Stimulated activated CD8-positive, alpha-beta memory T cell treated with anti-CD3 and anti-CD28 coated beads, Interleukin-15, amount 100 ng/mL, for 24 hours (primary cell): ENCODE measurements at places on chromosomes 7 and 10.

GRCh38 chr7:116211006-116211912 lies 920 bp downstream of the TES start:
- DNase-seq, result peak; percentile 44

GRCh38 chr7:29207162-29207801 lies 12.7 kb downstream of the CHN2 start:
- no peak for DNase-seq

DNA sequence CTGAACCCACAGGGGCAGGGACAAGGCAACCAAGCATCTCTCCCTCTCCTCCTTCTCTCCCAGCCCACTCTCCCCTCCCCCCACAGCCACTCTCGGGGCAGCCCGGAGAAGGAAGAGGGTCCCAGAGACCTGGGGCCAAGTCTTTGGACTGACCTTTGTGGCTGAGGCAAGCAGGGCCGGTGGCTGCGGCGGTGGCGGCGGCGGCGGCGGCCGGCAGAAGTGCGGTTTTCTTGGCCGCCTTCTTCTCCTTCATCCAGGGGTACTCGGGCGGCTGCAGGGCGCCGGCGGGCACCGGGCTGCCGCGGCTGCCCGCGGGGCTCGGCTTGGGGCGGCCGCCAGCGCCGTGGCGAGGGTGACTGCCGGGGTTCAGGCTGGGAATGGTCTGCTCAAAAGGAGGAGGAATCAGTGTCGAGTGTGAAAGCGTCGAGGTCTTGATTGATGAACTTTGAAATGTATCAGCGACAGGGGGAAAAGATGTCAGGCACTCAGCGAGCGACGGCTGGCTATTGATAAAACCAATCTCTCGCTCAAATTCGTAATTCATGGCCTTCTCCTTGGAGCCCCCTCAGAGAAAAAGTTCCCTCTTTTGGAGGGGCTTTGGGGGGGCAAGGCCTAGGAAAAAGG lies 414 bp downstream of the HOXA2 start:
- no peak for DNase-seq

DNA sequence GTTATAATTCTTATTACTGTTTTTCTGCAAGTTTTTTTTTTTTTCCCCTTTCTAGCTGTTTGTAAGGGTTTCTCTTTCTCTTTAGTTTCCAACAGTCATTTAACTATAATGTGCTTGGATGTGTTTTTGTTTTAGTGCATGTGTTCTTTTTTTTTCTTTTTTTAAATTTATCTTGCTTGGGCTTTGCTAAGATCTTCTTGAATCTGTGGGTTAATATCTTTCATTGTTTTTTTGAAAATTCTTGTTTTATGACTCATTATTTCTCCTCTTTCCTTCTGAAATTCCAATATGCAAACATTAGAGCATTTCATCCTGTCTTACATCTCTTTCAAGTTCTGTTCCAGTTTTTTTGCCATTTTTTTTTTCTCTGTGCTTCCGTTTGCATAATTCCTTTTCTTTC lies 5.7 kb upstream of the HK1 start:
- no peak for DNase-seq

DNA sequence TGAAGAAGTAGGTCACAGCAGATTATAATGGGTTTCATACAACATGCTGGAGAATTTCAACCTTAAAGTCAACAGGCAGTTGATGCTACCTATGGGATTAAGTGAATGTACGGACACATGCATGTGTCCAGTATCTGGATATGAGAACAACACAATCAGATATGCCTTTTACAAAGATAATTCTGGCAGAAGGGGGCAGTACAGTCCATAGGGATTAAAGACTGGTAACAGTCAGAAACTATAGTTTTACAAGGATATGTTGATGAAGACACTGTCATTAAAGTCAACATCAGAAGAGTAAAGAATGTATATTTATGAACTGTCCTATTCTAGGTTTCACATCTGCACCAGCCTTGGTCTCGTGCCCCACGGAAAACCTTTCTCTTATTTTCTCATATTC lies 41.5 kb downstream of the ANKMY2 start:
- no peak for DNase-seq

DNA sequence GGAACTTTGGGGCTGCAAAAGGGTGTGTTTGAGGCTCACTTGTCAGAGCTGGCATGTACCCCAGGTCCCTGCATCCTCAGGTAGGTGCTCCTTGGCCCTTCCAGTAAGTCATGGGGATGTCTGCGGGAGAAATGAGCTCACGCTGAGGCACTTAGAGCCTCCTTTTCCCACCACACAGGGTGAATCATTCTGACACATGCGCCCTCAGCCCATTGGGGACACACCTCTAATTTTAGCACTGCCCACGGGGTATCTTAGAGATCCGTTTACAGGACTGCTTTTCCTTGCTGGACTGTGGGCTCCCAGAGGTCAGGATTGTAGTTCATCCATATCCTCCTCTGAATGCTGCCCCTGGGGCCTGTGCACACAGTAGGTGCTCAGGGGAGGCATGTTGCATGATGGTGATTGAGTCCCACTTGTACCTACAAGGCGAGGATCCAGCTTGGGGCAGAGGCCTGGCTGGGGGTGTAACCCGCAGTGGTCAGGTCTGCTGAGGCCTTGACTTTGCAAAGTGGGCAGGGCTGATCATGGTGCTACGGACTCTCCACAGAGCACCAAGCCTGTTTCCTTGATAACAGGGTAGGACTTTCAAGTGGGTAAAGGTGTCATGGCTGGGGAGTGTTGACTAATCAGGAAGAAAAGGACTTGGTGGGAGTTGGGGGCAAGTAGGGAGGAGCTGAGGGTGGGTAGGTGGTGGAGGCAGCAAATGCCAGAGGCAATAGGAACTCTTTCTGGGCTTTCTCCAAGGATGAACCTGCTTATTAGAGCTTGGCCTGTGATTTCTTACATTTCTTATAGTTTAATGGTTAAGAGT lies 5.8 kb downstream of the TSPAN15 start:
- no peak for DNase-seq

DNA sequence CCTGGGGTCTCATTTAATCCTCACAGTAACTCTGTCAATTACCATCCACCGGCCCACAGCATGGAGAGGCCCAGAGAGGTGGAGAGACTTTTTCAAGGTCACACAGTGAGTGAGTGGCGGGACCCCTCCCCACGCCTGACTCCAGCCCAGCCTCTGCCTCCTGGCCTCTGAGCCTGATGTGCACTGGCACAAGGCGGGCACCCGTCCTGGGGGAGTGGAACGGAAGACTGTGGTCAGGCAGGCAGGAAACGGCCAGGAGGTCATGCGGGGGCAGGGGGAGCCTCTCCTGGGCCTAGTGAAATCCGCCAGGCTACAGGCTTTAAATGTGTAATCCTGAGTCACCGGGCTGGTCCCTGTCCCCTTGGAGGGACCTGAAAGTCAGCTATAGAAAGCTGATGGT lies 32.2 kb downstream of the ZCCHC24 start:
- DNase-seq, result no peak

- no peak for DNase-seq
These were observed 93.7 kb downstream of the CFAP58 start for GRCh38 chr10:104447331-104447730.

- no peak for DNase-seq
These were observed 55.4 kb downstream of the SLC37A3 start for GRCh38 chr7:140342727-140343514.

GRCh38 chr7:129126314-129126713 lies 18.2 kb upstream of the TSPAN33 start:
- no peak for DNase-seq

DNA sequence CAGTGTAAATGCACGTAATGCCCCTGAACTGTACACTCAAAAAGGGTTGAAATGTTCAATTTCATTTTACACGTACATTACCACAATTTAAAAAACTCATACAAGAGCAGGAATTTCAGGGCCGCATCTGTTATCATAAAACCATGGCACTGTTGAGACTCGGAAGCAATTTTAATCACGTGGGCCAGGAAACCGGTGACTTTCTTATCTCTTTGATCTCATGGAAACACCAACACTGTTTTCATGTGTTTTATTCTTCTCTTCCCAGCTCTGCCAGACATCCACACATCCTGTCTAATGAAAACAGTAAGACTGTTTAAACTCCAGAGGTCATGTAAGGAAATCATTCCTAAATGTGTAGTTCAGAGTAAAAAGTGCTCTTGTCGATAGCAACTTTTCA lies 35.9 kb downstream of the PTPRE start:
- no peak for DNase-seq

- no peak for DNase-seq
These were observed 34.5 kb downstream of the FRMD4A start for GRCh38 chr10:14296065-14296709.
